ENCODE measurements at places on chromosomes 1 and 21.

GRCh38 chr1:9200441-9200840 is 34.1 kb upstream of the H6PD start:
- DNase-seq, result no peak

- DNase-seq, result no peak
Measured at GRCh38 chr1:175423605-175424004, 231.0 kb upstream of the KIAA0040 start.

- DNase-seq, result no peak
Measured at GRCh38 chr1:47452426-47452825, 14.6 kb downstream of the FOXD2 start.

GRCh38 chr21:43021191-43021590 is 46.8 kb downstream of the PKNOX1 start:
- no peak for DNase-seq

GRCh38 chr1:116825720-116826438 is 71.6 kb downstream of the CD2 start:
- no peak for DNase-seq

- no peak for DNase-seq
Measured at GRCh38 chr1:17163789-17164666, 40.9 kb upstream of the PADI1 start.

GRCh38 chr1:201365251-201365650 is 12.2 kb downstream of the TNNT2 start:
- no peak for DNase-seq

DNA sequence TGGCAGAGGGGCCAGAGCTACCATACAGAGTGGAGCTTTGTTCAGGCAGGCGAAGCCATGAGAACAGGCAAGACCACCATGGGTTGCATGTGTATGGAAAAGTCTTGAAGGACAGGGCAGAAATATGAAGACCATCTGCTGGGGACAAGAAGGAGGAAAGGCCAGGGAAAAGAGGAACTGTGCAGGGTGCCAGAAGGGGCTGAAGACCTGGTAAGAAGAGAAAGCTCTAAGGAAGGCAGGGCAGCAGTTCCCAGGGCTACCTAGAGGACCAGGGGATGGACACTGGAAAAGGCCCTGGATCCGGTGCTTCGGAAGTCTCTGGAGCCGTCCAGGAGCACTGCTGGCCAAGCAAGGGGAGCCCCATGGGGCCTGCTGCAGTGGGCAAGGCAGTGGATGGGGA is 43.4 kb downstream of the PKP1 start:
- no peak for DNase-seq

Measured in ACHN (cell line).